ENCODE measurements at places on chromosomes 6 and 20.

DNA sequence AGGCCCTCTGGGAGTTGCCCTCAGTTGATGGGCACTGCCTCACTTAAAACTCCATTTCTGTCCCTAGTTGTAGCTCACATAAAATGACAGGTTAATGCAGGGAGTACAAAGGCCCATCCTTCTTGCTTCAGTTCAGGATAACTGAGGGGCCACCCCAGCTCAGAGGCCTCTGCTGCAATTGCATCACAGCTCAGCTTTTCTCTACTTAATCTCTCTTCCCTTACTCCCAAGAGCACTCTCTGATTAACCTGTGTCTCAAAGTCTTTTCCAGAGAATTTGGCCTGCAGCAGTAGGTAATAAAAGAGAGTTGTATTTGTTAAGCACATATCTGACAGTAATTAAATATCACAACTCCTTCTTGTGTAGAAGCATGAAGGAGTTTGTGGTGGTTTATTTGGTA lies 40.9 kb upstream of the FLRT3 start:
- no peak for DNase-seq

- no peak for DNase-seq
Measured at GRCh38 chr20:53174454-53174853, 202.3 kb downstream of the TSHZ2 start.

DNA sequence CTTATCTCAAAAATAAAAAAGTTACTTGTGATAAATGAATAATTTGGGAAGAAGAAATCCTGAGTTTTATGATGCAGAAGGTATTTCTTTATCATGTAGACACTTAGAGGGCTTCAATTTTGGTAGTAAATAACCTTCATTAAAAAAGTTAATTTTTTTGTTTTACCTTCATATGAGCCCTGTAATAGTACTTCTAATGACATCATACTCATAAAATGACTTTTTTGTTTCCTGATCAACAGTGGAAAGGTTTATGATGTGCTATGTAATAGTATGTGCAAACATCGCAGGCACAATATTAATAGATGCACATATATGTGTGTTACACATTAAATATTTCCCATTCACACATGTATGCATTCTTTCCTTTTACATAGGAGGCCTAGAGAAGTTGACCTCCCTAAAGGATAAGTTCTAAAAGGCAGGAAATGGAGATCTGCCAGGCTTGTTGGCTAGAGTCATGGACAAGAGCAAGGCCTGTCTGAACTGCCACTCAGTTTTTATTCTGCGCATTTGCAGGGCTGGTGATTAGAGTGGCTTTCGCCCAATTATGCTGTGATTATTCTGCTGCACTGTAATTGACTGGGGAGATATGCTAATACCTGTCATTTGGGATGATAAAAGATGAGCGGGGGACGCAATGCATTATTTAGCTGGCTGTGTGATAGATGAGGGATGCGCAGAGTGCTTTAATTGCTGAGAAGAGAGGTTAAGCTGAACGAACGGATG lies 272.6 kb downstream of the TMEM242 start:
- no peak for DNase-seq

DNA sequence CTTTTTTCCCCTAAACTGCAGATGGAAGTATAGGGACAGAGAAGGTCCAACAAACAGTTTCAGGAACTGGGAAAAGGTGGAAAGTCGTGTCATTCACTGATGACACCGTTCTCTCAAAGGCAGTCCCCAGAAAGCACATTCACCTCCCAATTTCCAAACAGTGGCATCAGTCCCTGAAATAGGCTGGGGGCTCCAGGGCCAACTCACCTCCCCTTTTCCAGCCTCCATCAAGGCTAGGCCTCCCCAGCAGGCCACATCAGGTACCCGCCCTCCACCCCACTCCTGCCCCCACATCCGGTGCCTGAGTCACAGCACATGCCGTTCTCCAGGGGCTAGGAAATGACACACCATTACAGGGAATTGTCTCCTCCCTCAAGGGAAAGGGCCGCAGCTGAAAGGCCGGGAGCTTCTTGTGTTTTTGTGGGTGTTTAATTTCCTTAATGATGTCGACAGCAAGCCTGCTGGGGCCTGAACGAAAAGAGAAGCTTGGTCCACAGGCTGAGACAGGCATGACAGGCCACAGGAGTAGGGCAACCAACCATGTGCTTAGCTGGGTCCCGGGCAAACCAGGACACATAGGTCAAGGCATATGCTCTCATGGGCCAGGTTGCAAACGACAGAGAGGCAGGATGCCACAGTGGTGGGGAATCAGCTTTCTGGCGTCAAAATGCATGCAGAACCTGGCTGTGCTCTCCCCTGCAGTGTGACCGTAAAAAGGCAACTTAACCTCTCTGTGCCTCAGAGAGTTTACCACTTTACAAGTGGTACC lies 39.2 kb downstream of the ZMYND8 start:
- peak; percentile 21 for DNase-seq

- no peak for DNase-seq
Measured at GRCh38 chr20:49412953-49413352, 69.5 kb downstream of the KCNB1 start.

DNA sequence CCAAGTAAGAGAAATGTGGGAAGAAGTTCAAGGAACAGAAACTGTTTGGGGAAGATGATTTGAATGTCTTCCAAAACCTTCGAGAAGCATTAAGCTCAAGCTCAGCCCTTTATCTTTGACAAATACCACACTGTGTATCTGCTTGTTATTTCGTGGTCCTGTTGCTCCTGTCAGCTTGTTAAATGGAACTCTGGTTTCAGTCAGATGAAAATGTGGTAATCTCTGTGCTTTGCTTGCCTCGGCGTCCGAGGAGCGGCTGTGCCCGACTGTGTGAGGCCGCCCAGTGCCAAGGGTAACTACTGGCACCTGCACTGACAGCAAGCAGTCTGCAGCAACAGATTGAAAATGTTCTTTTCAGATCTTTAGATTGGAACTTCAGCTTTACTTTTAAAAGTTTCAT lies 577.9 kb upstream of the FLRT3 start:
- no peak for DNase-seq

- DNase-seq, result no peak
Measured at GRCh38 chr6:81465859-81466258, 286.6 kb downstream of the TENT5A start.

DNA sequence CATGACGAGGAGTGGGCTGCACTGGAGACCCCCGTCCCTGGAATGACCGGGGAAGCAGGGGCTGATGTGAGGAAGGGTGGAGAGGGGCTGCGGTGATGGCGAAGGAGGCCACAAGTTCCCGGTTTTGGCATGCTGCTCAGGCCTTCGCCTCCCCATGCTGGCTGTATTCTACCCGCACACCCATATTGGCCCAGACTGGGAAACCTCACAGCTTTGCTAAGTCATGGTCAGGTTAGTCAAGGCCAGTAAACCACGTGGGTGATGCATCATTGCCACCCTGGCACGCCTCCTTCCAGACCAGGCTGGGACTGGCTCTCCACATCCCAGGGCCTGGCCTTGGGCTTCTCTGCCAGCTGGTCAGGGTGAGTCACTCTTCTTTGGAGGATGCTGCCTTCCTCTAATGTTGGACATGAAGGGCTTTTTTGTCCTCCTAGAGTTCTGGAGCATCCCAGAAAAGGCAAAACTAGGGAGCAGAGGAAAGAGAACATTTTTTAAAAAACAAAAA lies 53.8 kb downstream of the PCNA start:
- DNase-seq, result no peak

GRCh38 chr6:81751388-81752083 lies 945 bp downstream of the TENT5A start:
- peak; percentile 2 for DNase-seq

GRCh38 chr6:169646906-169647567 lies 54.8 kb downstream of the WDR27 start:
- DNase-seq, result no peak

- peak; percentile 74 for DNase-seq
Measured at GRCh38 chr20:32484958-32485769, 100.0 kb downstream of the NOL4L start.

DNA sequence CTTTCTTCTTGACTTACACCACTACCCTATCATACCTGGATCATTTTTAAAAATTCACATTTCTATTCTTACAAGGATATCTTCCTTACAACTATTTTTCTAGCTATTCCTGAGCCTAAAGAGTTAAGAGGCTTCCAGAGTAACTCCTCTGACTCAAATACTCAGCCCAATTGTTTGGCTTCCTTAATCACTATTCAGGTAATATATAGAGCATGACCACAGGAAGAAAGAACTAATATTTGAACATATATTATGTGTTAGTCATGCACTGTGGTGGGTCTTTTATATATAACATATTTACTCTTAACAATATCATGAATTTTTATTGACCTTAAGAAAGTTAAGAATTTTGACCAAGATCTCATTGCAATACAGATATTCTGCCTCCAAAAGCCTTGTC lies 42.0 kb upstream of the ID4 start:
- DNase-seq, result no peak

DNA sequence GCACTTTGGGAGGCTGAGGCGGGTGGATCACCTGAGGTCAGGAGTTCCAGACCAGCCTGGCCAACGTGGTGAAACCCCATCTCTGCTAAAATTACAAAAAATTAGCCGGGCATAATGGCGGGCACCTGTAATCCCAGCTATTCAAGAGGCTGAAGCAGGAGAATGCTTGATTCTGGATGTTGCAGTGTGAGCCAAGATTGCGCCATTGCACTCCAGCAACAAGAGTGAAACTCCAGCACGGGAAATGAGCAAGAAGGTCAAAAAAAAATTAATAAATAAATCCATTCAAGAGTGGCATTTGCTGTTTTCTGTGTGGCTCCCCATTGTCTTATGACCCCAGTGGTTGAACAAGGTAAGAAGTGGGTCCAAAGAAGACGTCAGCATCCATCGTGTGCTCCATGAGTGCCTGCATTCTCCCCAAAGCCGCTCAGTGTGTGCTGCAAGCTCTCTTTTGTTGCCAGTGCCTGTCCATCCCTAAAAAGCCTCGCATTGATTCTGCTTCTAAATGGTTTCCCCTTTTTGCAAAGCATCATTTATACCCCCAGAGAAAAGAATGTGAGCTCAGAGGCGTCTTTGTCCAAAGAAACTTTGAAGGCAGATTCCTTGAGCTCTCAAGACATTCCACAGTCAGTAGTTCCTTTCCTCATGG lies 38.8 kb upstream of the MAP3K4 start:
- no peak for DNase-seq

GRCh38 chr6:13038741-13039190 lies 289.6 kb downstream of the TBC1D7 start:
- no peak for DNase-seq

DNA sequence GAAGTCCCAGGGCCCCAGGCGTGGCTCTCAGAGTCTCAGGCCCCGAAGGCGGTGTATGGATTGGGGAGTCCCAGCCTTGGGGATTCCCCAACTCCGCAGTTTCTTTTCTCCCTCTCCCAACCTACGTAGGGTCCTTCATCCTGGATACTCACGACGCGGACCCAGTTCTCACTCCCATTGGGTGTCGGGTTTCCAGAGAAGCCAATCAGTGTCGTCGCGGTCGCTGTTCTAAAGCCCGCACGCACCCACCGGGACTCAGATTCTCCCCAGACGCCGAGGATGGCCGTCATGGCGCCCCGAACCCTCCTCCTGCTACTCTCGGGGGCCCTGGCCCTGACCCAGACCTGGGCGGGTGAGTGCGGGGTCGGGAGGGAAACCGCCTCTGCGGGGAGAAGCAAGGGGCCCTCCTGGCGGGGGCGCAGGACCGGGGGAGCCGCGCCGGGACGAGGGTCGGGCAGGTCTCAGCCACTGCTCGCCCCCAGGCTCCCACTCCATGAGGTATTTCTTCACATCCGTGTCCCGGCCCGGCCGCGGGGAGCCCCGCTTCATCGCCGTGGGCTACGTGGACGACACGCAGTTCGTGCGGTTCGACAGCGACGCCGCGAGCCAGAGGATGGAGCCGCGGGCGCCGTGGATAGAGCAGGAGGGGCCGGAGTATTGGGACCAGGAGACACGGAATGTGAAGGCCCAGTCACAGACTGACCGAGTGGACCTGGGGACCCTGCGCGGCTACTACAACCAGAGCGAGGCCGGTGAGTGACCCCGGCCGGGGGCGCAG lies at the start of gene HLA-A:
Gene HLA-A, plus strand, starts transcription at position 258 of the 778 bp plus-strand sequence. Its CDS starts 22 bp downstream, at position 280.
- DNase-seq, result peak; percentile 91

GRCh38 chr6:112432853-112433252 lies 85.7 kb downstream of the RFPL4B start:
- DNase-seq, result no peak

GRCh38 chr6:135162678-135163439 lies 18.2 kb upstream of the MYB start:
- DNase-seq, result peak; percentile 16

DNA sequence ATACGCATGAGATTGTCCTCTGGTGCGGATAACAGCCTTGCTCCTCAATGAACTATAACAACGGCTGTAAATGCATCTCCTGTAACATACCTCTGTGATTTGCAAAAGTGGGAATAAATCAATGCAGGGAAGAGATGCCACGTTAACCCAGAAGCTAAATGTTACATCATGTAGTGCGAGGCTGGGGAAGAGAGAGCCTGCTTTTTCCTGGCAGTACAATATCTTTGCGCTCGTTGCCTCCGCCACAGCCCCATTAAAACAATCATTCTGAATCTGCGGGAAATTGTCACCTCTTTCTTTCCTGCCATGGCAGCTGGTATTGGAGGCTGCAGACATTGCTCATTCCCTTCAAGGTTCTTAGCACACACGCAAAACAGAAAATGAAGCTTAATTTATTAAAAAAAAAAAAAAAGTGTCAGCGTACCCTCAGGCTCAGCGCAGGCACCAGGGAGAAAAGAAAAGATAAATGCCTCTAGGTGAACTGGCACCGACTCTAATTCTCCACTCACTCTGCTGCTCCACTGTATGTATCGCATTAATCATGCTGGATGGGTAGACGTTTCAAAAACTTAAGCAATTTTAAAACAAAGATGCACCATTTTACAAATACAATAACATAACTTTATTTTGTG lies 70.2 kb upstream of the TFB1M start:
- DNase-seq, result no peak

- DNase-seq, result no peak
Measured at GRCh38 chr6:105733556-105734162, 330.8 kb upstream of the PREP start.

GRCh38 chr6:4299476-4299875 lies 164.1 kb upstream of the ECI2 start:
- no peak for DNase-seq

- peak; percentile 53 for DNase-seq
Measured at GRCh38 chr6:33298773-33299236, at the start of gene RGL2. TSS of gene RGL2 (minus strand) at chr6:33298942. CDS start at chr6:33298610, 332 bp downstream.

DNA sequence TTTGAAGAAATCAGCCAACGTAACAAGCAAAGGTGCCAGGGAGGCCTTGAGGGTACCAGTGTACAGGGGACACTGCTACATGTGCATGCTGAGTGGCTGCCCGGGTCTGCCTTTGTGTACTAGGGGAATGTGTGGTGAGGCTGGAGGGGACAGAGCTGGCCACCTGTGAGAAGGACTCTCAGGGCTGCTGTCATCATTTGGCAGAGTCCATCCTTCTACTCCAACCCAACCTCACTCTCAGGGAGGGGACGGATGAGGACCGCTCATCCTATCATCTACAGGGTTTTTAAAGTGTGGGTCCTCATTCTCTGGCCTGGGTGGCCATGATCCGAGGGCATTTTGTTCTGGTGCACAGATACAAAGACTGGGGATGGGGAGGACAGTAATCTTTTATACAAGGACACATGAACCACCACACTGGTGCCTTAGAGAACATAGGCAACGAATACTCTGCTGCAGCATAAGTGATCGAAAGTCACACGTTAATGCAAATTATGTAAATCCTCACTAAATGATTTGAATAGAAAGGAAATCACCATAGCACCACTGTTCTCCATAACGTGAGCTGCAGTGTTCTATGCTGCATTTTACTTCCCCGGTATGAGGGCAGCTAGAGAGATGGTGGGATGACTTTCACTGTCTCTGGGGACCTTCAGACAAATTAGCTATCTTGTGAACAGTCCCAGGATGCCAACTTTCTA lies 181.4 kb downstream of the GMPR start:
- no peak for DNase-seq

Measured in effector CD4-positive, alpha-beta T cell (primary cell).